ENCODE measurements at places on chromosomes 4 and X. TPM values are rescaled to one million over a fixed set of nuclear protein-coding genes. Genes with fewer than 3 reads are reported as not detected.

The MAGED4B gene
- total RNA-seq = 2.2 TPM

The RHOXF2B gene
- not detected for total RNA-seq

GRCh38 chr4:14375816-14376215, 626.5 kb upstream of the CPEB2 start:
- no peak for DNase-seq

DNA sequence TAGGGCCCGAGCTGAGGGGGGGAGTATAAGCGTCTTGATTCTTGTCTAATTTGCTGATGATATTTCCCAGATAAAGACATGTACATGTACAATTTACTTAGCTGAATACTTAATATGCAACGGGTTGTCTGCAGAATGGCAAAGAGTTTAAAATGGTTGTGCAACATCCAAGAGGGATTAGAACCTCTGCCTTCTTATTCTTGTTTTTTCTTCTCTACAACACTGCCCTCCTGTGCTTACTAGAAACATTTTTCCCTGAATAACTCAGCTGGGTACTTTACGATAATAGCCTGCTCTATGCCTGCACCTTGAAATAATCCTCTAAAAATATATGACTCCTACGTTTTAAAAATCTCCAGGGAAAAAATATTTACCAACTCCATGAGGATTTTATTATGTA, 41.8 kb downstream of the INTS12 start:
- no peak for DNase-seq

DNA sequence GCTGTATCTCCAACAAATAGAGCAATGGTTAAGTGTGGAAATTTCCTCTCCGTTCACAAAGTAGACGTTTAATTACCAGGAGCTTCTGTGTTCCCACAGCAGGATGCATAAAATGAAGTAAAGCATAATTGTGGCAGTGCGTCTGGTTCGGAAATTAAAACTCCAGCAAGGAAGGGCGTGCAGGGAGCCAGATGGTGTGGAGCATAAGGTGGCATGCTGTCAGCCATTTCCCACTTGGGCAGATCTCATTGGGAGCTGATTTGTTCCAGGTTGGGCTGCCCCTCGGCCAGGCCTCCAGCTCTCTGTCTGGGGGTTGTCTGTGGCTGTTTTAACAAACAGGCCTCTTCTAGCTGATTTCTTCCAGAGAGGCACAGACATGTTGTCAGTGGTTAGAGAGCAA, 182.1 kb upstream of the CLNK start:
- no peak for DNase-seq

The IL13RA1 gene
- 27.5 TPM for total RNA-seq

- DNase-seq = no peak
Observed at GRCh38 chrX:55638933-55639332, 15.7 kb downstream of the FOXR2 start.

DNA sequence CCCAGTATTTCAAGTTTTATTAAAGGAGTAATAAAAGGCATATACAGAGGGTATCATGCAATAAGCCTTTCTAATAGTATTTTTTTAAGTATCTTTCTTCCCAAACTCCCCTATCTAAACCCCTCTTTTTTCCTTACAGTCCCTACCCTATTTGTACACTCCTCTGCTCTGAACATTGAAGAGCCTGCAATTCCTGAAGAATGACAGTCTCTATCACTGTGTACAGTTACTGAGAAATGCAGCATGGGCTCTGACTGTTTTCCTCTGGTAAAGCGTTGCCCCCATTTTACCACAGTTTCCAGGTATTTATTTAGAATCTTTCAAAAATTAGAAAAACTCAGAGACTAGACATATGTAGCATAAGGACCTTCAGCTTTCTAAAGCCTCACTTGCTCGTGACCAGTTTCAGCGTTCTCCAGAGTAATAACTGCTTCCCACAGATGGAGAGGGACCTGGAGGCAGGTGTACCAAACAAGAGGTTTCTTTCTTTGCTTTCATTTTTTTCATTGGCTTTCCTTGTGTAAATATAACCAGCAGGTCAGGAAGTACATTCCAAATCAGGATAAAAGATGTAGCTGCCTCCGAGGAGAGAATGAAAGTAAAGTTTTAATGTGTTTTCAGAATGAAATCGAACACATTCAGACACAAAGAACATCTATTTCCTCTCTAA, 230.8 kb downstream of the CFAP299 start:
- no peak for DNase-seq

DNA sequence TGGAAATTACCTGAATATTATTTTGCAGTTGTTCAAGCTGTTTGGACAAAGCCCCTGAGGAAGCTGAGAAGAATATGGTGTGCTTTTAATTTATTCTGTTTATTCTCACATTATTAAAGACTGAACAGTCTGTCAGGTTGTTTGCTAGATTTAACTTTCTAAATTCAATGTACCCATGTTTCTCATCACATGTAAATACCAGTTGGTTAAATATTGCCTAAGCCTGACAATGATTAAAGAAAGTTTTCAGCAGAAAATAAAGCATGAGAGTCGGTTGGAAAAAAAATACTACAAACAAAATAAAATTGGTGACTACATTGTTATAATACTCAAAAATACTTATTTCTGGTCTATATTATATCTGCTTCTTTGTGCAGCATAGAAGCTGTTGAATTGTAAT, 1974.7 kb downstream of the ARAP2 start:
- DNase-seq = no peak

The ALPK1 gene
- 7.6 TPM for total RNA-seq

The CLCN5 gene
- 1.9 TPM for total RNA-seq

DNA sequence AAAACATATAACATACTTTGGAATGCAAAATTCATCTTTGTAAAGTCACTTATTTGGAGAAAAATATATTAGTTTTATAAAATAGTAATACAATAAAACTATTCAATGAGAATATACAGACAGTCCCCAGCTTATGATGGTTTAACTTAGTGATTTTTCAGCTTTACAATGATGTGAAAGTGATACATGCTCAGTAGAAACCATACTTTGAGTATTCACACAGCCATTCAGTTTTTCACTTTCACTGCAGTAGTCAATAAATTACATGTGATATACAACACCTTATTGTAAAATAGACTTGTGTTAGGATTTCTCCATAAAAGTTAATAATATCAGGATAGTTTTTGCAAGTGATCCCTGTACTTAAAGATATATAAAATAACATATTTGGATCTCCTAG, 436.0 kb downstream of the CENPC start:
- no peak for DNase-seq

- DNase-seq = no peak
Observed at GRCh38 chr4:110049951-110050925, 137.6 kb downstream of the EGF start.

- DNase-seq = no peak
Observed at GRCh38 chr4:126386512-126386911, 1071.8 kb downstream of the FAT4 start.

DNA sequence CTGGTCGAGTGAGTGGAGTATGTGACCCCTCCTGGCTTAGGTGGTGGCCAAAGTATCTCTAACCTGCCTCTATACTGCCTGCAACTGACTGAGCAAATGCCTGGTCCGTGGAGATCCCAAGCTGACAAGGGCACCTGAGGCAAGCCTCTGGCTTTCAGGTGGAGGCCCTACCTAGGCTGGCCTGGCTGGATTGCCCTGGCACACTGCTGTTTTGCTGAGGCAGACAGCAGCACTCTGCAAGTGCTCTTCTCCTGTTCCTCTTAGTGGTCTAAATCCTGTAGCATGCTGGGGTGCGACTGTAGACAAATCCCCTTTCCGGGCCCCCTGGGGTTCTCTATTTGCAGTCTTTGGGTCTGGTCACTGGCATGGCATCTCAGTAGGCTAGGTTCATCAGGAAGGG, 44.8 kb downstream of the PNMA5 start:
- no peak for DNase-seq

DNA sequence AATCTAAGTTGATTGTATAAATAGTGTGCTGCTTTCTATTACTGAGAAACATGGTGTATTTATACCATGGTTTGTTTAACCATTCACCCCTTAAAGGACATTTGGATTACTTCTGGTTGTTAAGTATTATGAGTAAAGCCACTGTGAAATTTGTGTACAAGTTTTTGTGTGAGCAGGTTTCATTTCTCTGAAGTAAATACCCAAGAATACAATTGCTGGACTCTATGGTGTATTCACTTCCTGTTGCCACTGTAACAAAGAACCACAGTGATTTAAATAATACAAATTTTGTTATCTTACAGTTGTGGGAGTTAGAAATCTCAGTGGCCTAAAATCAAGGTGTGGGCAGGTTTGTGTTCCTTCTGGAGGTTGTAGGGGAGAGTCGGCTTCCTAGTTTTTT, 869.6 kb downstream of the CCSER1 start:
- no peak for DNase-seq

The CT47B1 gene
- not detected for total RNA-seq

DNA sequence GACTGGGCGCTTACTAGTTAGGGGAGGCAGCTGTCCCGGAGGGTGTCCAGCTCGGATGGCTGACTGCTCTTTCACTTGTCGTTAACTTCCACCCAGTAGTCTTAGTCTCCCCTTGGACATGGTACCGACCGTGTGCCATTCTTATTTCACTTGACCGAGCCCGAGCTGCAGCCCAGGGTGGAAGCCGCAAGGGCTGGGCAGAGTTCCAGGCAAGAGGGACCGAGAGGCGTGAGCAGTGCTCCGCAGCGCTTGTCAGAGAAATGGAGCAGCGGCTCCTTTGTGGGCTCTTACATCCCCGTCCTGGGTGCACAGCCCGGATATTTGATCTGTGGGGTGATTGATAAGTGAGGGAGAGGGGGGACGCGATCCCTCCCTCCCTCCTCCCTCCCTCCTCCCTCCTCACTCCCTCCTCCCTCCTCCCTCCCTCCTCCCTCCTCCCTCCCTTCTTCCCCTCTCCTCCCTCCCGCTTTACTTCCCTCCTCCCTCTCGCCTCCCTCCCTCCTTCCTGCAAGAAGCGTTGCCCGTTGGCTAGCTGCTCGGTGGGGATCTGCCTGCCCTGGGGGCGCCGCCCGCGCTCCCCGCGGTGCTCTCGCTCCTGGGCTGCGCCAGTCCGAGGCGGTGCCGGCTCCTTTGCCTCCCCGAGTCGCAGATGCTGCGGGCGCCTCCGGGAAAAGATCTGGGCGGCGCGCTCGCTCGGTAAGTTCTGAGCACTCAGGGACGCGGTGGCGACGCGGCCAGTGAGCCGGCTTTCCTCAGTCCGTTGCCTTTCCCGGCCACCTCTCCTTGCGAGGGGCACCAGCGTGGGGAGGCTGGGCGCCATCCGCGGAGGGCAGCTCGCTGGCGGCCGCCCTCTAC, at the start of gene SLITRK2:
Gene SLITRK2, plus strand, starts transcription at position 499 of the 855 bp plus-strand sequence. CDS start 4,597 bp downstream, outside the sequence.
- DNase-seq = no peak

GRCh38 chrX:102651242-102652011, at the start of gene GPRASP1:
GPRASP1 (plus strand) TSS chrX:102651483; CDS start chrX:102653914, 2,431 bp downstream.
- DNase-seq = peak; percentile 76

The CT45A2 gene
- not detected for total RNA-seq

The RASSF6 gene
- not detected for total RNA-seq

DNA sequence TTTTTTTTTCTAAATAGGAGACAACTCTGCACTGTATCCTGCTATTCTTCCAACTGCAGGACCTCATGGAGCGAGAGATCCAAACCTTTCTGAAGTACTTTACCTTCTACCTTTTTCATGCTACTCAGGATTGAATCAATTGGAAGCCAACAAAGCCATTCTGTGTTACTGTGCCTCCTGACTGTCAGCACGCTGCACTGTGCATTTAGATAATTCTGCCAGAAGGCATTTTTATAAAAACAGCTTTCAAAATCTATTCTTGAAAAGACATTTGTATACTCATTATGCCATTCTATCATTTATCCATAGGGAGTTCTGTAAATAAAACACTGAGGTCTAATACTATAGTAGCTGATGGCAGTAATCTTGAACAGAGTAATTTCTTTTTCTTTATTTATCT, 142.8 kb downstream of the SLIT2 start:
- DNase-seq = no peak

DNA sequence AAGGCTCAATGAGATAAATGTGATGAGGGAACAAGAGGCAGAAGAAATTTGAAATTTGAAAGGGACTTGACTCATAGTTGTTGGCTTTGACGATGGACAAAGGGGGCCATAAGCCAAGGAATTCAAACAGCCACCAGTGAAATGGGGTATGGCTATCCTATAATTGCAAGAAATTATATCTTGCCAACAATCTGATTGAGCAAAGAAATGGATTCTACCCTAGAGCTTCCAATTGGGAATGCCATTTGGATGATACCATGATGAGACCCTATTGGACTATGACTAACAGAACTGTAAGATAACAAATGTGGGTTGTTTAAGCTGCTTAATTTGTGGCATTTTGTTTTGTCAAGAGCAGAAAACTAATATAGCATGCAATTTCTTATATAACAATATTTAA, 270.1 kb upstream of the ARSJ start:
- no peak for DNase-seq

DNA sequence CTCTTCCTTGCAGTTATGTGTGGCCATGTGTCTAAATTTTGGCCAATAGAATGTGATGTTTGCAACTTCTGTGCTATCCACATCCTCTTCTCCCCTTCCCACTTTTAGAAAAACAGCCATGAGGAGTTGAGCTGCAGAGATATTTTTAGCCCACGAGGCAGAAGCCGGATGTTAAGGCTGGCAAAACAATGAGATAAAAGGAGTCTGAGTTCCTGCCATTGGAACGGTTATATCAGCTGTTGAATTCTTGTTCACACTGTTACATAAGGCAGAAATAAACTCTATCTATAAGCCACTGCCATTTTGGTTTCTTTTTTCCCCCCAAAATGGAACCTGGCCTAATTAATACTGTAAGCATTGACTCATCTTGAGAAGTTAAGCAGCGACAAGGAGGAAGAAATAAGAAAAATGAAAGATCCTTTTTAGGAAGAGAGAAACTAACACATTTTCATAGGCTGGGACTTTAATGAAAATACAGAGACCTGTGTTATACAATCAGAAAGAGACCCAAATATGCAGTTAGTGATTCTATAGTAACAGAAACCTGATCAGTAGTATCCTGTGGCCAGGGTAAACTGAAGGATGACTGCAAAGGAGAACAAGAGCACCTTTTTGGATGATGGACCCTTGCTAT, 200.5 kb downstream of the INPP4B start:
- no peak for DNase-seq

DNA sequence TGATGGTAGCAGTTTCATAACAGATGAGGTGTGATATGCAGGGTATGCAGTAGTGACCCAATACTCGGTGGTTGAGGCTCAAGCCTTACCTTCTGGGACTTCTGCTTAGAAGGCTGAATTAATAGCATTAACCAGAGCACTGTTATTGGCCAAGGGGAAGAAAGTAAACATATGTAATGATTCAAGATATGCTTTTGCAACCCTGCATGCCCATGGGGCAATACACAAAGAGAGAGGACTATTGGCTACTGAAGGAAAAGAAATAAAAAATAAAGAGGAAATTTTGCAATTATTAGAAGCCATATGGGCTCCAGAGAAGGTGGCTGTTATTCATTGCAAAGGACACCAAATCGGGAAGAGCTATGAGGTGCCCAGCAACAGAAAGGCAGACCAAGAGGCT, 8.7 kb downstream of the GAGE10 start:
- no peak for DNase-seq

The FAM53A gene
- 1.3 TPM for total RNA-seq
